ENCODE measurements at places on chromosomes 13 and 19.

GRCh38 chr13:27449081-27449603 is 1.2 kb downstream of the MTIF3 start:
- DNase-seq, result no peak

DNA sequence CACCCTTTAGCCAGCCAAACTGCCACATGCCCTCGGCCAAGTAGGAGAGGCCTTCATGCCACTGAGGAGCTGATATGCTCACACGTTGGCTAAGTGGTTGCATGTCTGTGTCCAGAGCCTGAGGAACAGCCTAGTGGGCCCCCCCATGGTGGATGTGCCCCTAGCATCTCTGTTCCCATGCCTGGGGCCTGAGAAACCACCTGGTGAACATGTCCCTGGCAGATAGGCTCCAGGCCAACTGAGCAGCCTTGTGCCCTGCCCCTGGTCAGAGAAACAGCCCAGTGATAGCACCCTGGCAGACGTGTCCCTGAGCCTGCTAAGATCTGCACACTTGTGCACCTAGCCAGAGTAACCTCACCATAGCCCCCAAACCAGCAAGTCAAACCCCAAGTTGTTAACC is 121.8 kb upstream of the WASF3 start:
- no peak for DNase-seq

DNA sequence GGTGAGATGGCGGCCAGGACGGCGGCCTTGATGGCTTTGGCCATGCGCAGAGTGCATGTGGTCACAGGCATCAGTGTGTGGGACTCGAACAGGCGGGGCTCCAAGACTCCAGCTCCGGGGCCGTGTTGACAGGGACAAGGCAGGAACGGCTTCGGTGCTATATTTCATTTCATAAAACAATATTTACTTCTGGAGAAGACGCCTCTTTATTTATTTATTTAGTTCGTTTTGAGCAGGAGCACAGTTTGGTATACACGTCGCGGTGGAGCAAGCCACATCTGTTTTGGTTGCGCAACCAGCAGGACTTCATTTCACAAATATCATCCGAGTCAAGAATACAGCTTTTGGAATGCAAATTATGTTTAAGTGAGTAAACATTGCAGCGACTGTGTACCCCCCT is 166.7 kb upstream of the TSHZ3 start:
- no peak for DNase-seq

GRCh38 chr19:11130824-11131455 is 24.6 kb downstream of the SPC24 start:
- DNase-seq, result peak; percentile 73

DNA sequence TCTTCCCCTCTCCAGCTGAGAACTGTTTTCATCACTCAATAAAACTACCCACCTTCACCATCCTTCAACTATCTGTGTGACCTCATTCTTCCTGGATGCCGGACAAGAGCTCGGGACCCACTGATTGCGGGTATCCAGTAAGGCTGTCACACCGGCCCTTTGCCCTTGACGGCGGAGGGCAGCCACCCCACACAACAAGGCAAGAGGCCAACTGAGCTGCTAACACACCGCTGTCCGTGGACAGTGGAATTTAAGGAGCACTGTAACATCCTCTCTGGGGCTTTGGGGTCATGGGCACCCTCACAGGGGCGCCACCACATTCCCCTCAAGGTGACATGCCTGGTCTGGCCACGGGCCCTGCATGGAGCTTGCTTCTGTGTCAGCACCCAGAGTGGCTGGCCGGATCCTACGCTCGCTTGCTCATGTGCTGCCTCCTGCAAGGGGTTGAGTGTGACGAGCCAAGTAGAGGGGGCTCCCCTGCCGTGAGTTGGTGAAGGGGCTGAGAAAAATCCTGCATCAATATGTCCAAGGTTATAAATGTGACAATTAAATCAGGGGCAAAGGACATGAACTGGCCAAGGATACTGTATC is 31.4 kb downstream of the LHFPL6 start:
- no peak for DNase-seq

DNA sequence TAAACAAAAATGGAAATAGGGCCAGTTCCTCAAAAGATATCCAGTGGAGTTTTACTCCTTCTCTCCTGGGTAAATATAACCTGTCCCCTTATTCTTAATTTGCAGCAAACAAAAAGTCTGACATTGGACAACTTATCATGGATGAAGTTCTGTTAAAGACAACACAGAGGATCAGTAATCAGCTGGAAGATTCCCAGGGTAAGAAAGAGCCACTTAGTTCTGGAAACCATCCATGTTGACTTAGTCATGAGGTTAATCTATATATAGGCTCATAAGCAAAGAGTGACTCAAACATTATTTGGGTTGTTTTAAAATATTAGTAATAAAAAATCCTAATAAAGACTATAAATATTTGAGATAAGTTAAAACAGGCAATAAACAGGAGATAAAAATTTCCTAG is 40.5 kb upstream of the EBPL start:
- no peak for DNase-seq

- no peak for DNase-seq
These were observed 108.6 kb downstream of the COL4A2 start for GRCh38 chr13:110415669-110416068.

- DNase-seq, result no peak
These were observed 5.6 kb downstream of the BCAM start for GRCh38 chr19:44814517-44814916.

- DNase-seq, result no peak
These were observed 136.1 kb upstream of the SPACA7 start for GRCh38 chr13:112240076-112240475.

DNA sequence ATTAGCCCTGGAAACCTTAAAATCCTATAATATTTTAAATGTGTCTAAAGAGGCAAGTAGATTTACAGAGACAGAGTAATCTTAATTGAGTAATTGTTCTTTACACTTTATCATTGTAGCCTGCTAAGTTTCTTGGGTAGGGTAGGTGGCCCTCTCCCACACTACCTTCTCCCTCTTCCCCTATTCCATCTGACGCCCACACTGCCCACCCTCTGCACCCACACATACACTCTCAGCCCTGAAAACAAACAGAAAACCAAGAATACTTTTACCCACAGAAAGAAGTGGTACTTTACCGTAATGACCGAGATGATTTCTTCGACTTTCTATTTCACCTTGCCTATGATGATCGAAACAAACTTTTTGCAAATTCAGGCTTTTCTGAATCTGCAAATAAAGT is 320.4 kb upstream of the OBI1 start:
- no peak for DNase-seq

- no peak for DNase-seq
These were observed 126.6 kb downstream of the AKAP11 start for GRCh38 chr13:42398533-42398932.

DNA sequence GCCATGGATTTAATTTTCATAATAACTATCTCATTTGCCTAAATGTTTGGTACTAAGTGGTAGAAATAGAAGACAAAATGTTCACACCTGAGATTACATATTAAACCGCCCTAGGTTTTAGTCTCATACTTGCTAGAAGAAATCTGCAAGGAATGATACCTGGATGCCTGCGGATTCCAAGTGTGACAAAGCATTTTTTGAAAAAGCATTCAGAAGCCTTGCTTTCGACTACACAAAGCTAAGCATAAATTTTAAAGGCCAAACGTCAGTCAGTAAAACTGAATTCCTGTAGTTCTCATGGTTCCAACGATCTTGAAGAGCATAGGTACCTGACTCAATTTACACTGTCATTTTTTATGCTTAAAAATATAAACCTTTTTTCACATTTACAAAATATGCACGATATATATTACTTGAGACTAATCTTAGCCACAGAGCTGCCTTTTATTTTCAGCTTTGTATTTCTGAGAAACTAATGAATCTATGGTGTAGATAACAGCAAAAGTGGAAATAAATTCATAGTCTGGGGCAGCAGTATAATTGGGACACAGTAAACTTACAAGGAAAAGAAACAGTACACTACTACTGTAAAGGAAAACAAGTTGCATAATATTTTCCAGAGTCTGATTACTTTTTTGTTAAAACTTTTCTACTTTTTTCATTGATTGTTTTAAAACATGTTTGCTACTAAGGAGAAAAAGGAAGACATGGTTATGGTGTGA is 1.2 kb upstream of the LRRC63 start:
- no peak for DNase-seq

GRCh38 chr19:23716792-23717191 is 29.8 kb upstream of the ZNF675 start:
- no peak for DNase-seq

DNA sequence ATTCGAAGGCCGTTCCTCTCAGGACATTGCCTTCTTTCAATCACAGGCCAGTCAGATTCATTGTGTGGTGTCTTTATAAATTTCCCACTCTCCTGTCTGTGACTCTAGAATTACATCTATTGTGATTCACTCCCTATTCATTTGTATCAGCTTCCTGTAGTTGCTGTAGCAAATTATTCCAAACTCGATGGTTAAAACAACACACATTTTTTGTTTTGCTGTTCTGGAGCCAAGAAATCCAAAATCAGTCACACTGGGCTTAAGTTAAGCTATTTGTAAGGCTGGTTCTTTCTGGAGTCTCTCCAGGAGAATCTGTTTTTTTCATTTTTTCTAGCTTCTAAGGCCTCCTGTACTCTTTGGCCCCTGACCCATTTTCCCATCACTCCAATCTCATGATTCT is 1487.0 kb upstream of the SLC10A2 start:
- no peak for DNase-seq

GRCh38 chr19:3225169-3225485 is 666 bp downstream of the CELF5 start:
- DNase-seq, result no peak

DNA sequence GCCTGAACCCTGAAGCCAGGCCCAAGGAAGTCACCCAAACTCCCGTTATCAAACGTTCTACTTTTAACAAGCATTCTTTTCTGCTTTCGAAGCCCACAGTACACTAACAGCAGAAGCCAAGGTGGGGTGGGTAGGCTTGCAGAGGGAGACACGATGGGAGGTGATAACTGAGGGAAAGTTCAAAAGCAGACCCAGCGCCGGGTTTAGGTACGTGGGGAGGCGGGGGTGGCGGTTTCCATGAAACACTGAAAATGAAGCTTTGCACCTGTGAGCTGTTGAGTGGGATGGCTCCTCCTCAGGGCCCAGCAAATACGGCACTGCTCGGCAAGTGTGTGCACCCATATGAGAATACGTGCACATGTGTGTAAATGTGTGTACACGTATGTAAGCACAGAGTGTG is 49.8 kb downstream of the KLF2 start:
- DNase-seq, result no peak

GRCh38 chr19:35081201-35081600 is 34.4 kb upstream of the FXYD3 start:
- DNase-seq, result no peak

- DNase-seq, result no peak
These were observed 121.7 kb downstream of the B3GLCT start for GRCh38 chr13:31321457-31321856.

DNA sequence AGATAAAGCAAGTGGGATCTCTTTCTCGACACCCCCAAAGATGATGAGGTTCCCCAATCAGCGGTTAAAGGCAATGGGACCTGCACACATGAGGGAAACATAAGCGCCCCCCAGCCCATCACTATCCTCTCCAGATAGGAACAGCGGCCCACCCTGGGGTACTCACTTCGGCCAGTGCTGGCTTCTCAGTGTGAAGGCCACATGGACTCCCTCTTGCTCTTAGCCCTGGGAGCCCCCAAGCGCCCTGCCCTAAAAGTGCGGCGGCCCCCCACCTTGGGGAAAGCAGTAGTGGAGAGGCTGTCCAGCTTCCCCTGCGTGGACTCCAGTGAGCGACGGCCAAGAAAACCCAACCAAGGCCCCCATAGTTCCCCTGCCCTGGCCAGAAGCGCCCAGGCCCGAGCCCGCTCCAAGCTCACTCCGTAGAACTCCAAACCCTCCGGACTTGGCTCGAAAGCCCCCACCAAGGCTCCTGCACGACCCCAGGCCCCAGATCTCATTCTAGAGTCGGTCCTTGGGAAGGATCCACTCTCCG is 1.0 kb downstream of the CACNA1A start:
- no peak for DNase-seq

DNA sequence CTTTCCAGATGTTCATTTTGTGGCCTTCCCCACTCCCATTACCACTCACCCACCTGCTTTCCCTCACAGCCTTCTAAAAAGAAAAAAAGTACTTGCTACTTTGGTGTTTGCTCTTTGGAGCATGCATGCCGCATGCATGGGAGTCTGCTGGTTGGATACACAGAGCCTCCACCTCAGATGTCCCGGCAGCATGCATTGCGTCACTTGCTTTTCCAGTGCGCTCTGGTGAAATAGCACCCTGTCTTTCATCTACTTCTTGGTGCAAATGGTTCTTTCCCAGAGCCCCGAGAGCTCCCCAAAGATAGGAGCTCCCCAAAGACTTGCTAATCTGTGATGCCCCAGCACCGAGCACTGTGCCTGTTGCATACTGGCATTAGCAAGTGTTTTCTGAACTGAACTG is 333.2 kb upstream of the ZNF507 start:
- DNase-seq, result no peak

- DNase-seq, result no peak
These were observed 48.2 kb downstream of the STK24 start for GRCh38 chr13:98528663-98529064.

DNA sequence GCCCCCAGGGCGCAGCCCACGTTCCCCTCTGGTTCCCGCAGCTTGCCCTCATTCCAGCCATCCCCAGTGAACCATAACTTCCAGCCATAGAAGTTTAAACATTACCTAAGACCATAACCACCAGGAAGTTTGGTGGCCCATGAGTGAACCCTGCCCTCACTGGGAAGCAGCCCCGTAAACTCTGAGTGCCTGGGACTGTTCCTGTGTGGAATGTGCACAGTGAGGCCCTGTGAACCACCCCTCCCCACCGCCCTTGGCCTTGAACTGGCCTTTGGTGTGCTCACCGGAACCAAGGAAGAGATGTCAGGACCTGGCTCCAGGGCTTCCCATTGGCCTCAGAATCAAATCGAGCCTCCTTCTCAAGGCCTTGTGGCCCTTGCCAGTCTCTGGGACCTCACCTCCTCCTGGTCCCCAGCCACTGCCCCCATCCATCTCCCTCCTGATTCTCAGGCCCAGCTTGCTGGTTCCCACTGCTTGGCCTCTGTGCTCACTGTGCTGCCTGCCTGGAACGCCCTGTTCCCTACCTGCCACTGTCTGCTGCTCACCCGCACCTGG is 46.5 kb downstream of the DNM2 start:
- DNase-seq, result no peak

GRCh38 chr19:48415395-48415794 is 21.9 kb downstream of the GRIN2D start:
- DNase-seq, result no peak

DNA sequence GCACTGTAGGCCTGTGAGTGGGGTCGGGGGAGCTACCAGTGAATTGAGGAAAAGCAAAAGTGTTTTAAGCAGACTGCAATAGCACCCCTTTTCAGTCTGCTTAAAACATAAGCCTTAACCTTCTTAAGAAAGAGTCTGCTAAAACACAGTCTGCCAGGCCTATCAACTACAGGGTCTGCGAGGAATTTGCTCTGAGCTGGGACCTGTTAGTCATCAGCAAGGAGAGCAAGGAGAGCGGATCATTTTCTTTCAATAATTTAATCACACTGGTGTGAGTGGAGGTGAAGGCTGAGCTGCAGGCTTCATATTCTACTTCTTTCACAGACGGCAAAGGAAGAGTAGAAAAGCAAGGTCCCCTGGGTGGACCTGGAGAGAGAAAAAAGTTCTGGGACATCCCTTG is 342.7 kb downstream of the ENOX1 start:
- no peak for DNase-seq

All from muscle of arm (tissue), 14 donors.